ENCODE measurements at places on chromosomes 16 and 17.

DNA sequence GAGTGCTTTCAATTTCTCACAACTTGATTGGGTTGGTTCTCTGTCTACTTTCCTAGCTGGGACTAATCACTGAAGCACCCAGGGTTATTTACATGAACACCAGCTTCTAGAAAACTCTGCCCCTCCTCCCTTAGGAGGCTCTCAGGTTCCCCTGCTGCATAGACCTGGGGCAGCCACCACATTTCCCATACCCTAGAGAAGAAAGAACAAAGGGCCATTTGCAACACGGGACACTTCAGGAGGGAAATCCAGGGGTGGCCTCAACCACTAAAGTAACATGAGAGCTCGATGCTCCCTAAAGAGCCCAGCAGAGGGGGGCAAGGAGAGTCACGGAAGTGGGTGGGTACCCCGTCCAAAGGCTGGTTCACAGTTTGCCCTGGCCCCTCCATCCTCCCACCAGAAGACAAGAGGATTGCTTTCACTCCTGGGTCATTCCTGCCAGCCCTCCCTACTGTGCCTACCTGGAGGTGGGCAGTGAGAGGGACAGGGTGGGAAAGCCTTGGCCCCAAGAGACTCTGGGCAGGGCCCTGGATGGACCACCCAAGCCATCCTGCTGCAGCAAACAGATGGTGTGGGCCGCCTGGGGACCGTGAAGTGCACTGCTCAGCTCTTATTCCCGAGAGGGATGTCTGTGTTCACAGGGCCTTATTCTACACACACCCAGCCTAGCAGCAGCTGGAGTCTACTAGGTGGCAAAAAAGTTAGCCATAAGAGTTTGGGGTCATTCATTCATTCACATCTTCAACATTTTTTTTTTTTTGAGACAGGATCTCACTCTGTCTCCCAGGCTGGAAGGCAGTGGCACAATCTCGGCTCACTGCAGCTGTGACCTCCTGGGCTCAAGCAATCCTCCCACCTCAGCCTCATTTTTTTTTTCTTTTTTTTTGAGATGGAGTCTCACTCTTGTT is 392.1 kb downstream of the SOX9 start:
- peak; percentile 73 for DNase-seq

DNA sequence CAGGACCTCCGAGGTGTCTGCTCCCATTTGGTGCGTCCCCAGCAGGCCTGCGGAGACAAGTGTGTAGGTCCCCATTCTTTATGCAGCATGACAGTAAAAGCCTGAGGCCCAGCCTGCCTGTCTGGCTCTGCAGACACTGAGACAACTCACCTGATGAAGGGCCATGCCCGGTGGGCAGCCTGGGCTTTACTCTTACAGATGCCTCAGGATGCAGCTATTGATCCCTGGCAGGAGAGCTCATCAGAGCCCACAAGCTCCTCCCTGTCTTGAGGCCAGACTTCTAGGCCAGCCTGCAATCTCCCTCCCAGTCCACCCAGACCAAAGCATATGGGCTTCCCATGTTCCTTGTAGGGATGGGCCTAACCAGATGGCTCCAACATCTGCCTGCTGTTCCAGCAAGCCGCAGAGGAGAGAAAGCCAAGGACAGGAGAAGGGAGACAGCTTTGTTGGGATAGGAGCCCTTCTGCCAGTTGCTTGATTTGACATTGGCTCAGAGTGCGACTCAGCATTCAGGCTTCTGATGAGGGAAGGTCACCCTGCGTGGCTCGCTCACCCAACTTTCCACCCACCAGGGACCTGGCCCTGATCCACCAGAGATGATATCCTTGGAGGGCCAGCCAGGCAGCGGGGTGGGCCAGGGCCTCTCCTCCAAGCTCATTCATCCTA is 87.5 kb downstream of the SOCS1 start:
- DNase-seq = no peak

DNA sequence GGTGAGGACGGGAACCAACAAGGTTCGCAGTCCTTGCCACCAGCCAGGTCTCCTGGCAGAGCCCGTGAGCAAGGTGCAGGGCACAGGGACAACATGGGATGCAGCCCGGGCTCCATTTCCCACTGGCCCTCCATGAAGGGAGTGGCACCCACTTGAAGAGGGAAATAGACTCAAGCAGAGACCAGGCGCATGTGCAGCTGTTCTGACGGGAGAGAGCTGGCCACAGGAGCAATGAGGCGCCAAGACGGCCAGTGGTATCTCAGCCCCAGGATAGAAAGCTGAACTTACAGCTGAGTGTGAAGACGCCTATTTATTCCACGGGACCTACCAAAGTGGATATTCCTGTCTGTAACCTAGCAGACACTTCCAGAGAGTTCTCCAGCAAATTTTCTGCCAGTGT is 8.2 kb upstream of the FOXJ1 start:
- DNase-seq = no peak

DNA sequence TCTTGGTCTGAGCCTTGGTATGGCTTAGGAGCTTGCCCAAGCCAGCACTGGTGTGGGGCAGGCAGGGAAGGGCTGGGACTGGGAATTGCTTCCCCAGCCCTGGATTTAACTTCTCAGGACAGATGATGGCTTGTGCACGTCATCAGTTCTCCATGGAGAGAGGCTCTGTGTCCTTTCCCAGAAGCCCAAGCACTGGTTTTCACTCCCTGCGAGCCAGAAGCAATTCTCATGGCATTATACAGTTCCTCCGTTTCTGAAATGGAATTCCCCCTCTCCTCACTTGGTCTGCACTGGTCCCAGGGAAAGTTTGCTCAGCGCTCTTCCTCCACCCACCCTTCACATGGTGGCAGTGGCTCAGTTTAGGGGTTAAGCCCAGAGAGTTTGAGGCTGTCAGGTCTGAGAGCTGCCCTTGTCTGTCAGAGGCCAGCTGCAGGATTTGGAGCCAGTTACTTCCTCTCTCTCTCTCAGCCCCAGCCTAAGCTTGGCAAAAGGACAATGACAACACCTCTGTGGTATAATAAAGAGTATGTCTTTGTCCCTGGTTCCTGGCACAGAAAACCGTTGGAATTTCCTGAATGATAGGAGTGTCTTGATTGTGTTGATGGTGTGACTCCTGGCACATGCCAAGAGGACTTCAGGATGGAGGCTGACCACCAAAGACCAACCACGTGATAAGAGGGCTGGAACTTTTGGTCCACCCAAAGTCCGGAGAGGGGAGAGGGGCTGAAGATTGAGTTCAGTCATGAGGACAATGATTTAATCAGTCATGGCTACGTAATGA is 219.6 kb upstream of the TNRC6C start:
- DNase-seq = no peak

- DNase-seq = no peak
These were observed 153.6 kb downstream of the KATNIP start for GRCh38 chr16:27703545-27703944.
